ENCODE measurements at places on chromosomes 2 and 18.

- no peak for DNase-seq
Observed at GRCh38 chr18:79093986-79094385, 24.8 kb downstream of the ATP9B start.

DNA sequence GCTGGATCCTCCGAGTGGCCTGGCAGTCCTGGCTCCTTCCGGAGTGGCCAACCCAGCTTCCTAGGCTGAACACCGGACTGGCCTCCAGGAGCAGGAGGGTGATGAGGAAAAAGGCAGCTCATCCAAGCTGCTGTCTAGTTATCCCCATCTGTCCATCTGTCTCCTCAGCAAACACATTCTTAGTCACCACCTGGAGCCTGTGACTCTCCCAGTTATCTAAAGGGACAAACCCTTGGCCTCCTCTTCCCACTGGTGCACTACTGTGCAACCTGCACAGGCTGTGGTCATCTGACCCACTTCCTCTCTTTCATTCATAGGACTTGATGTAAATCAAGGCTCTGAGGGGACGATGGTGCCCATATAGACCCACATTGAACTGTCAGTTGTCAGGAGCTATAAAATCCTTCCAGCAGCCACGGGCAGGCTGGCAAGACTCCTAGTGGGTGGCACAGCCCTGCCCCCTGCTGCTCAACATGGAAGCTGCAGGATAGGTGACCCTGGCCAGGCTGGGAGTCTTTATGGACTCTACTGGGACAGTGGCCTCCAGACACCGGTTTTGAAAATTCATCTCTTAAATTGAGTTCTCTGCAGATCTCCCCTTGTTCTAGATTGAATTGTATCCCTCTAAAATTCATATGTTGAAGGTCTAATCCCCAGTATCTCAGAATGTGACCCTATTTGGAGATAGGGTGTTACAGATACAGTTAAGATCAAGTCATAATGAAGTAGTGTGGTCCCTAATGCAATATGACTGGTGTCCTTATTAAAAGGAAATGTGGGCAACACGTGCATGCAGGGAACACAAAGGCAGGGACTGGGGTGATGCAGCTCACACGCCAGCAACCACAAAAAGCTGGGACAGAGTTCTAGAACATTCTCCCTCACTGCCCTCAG is 29.3 kb upstream of the DUSP2 start:
- DNase-seq = peak; percentile 85

GRCh38 chr2:237345891-237346640 is 67.9 kb downstream of the COL6A3 start:
- no peak for DNase-seq

- no peak for DNase-seq
Observed at GRCh38 chr18:62398291-62398690, 73.2 kb downstream of the TNFRSF11A start.

DNA sequence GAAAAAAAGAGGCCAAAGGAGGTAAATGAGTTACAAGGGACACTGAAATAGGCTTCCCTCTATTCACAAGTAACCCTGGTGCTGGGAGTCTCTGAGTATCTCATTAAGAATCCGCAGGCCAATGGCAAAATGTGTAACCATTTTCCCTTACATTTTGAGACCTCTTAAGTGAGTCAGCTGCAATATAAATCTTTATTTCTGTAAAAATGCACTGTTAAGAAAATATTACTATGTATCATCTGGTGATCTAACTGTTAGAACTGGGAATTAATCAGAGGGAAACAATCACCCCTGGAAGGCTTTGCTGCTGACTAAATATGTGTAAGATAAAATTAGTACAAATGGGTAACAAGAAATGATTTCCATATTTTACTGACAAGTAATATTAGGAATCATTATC is 483.1 kb upstream of the CHST9 start:
- DNase-seq = no peak

DNA sequence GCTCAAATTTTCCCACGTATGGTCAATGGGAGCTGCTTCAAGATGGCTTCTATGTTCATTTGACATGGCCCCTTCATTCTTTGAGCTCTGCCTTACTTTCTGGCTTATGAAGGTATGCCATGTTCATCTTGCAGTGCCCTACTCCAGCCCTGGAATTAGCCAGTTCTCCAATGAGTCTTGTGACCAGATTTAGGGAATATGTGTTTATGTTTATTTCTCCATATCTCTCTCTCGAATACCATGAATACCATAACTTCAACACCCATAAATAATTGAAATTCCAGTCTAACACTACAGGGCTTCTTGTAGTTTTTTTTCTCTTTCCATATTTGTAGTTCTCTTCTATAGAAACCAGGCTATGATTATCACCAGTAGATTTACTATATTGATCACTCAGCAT is 39.7 kb downstream of the EPB41L5 start:
- no peak for DNase-seq

DNA sequence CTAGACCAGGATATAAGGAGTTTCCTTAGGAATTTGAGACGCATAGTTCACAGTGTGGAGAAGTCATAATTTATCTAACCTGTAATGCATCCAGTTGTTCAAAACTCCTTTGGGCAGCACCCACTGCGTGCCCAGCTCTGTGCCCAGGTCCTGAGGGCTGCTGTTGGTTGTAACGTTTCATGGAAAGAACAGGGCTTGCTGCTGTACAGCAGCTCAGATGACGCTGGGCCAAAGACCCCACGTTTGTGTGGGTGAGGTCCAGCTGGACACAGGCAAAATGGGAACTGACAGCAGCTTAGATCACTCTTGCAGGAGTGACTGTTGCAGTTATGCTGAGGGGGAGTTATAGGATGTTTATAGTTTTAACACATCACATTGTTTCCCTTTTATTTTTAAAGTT is 30.0 kb upstream of the HS6ST1 start:
- no peak for DNase-seq

GRCh38 chr2:124180635-124181034 is 155.5 kb downstream of the CNTNAP5 start:
- DNase-seq = no peak

Data from GM12865 (cell line).